GM12864 (cell line): ENCODE measurements at places on chromosomes 6 and 20.

GRCh38 chr6:74015427-74015826 is 319.4 kb downstream of the CD109 start:
- DNase-seq: no peak

DNA sequence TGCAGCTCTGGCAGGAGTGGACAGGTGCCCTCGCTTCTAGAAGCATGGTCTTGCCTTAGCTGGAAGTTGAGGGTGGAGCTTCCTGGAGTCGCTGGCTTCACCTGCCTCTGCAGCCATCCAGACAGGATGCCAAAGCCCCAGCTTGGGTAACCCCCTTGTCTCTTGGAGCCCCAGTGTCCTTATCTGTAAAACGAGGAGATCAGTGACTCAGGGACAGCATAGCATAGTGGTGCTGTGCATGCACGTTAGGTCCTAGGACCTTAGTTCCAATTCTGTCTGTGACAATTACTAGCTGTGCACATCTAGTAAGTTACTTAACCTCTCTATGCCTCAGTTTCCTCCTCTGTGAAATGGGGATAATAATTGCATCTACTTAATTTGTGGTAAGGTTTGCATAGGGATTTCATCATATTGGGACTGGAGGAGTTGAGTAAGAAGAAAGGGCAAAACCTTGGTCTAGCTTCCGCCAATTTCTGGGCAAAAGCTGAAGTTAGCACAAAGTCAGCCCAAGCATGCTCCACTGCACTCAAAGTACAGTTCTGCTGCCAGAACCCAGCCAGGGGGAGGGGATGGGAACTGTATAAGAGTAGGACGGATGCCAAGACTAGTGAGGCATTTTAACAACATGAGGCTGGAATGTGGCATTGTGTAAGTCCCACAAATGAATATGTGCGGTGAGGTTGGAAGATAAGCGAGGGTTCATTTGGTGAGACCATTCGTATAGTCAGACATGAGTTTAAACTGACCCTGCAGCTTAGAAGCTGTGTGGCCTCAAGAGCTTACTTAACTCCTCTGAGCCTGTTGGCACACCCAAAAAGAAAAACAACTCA is 24.5 kb downstream of the TOX2 start:
- no peak for DNase-seq

DNA sequence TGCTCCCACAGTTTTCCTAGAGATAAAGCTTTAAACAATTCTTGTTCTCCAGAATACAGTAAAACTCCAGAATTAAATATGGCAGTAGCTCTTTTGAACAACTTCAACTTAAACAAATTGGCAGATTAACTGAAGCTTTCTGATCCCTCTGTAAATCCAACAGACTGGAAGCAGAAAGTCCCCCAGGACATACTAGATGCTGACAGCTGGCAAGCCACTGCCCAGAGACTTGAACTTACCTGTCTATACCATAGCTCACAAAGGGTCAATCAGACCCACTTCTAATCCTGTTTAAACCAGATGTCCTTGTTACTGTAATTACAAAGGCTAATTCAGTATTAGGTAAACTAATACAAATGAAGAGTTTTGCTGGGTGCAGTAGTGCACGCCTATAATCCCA is 12.3 kb downstream of the GPLD1 start:
- DNase-seq: no peak

GRCh38 chr6:19734519-19734918 is 102.7 kb upstream of the ID4 start:
- DNase-seq: no peak

DNA sequence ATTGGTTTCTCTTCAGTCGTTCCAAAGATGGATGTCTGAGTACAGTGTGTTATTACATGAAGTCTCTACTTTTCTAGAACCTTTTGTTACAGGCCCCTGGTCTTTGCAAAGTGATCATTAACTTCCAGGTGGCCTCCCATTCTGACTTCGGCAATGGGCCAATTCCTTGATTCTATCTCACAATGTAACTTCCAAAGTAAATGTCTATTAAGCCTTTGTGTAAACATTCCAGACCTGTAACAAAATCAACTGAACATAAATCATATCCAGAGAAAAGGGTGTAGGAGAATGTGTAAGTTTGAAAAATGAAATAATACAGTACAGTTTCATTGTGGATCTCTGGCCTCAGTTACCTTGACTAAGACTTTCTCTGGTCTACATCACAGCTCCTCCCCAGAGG is 187.8 kb upstream of the JAG1 start:
- DNase-seq: no peak

DNA sequence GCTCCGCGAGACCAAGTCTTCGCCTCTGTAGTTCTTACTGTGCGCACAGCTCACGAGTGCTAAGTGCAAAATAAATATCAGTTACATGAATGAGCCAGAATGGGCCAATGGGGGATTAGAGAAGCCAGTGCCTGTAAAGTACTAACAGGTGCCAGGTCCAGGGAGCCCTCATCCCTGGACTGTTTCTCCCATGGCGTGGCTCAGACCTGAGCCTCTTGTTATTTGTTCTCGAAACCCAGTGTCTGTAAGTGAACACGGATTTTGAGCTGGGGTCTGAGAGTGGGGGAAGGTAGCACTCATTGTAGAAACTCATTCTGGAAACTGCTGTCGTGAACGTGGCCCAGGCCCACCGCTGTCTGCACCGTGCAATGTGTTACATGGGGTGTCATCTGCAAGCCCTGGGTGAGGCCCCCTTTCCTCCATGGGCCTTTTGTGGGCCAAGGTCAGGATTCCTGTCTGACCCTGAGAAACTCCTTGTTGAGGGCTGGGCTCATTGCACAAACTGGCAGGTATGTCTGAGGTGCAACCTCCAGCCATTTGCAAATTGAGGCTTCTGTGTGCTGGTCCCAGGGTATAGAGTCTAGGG is 154.7 kb downstream of the SYCP2 start:
- no peak for DNase-seq

- DNase-seq: no peak
Measured at GRCh38 chr20:17077030-17077429, 149.8 kb upstream of the PCSK2 start.

- no peak for DNase-seq
Measured at GRCh38 chr20:35503841-35504561, 25.5 kb downstream of the C20orf173 start.

DNA sequence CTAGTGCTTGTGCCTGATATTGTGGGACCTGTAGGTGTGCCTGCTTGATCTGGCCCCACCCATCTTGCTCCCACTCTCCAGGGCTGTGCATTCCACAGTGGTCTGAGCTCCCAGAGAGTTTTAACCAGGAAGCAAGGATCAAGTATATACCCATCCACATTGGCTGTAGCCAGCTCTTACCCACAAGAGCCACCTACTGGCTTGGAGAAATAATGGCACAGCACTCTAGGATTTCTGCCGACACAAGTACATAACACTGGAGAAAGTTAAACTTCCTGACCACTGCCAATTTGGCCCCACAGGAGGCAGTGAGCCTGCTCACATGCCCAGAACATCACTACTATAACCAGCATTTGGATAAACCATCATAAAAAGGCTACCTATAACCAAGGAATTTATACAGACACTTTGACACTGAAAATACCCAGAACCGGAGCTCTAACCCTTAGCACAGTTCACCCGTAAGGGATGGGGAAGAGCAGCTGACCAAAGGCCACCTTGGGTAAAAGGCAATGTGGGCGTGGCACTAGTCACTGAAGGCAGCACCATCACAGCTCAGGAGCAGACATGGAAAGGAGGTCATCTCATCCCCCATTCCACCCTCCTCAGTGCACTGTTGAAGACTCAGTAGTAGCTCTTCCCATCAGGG is 440.4 kb downstream of the BTBD3 start:
- DNase-seq: no peak

DNA sequence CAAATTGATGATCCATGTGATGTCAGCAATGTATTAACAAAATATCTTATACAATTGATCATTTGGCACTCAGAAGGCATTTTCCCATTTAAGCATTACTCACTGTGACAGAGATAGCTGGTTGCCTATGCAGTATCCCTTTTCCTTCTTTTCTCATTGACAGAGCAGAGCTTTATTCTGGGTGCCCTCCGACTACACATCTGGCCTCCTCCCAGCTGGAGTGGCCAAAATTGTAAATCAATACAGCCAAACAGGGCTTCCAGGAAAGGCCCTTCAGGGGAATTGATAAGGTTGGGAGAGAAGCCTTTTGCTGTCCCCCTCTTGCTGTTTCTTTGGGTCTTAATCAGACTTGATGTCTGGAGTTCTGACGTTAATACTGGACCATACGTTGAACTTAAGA is 9.6 kb upstream of the BLOC1S5 start:
- no peak for DNase-seq

DNA sequence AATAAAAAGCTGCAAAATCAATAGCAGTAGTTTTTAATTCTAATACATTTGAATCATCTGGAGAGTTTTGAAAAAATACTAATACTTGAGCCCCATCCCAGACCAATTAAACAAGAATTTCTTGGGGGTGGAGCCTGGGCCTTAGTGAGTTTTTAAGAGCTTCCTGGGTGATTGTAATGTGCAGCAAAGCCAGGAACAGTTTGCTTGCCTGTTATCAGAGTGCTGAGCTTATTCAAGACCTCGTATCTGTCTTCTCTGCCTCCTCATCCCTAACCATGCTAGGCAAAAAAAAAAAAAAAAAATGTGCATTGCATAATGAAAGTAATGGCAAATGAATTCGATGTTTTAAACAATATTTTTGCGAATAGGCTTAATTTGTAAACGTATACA is 36.4 kb upstream of the MYB start:
- no peak for DNase-seq

- no peak for DNase-seq
Measured at GRCh38 chr6:113654396-113654795, 202.7 kb upstream of the MARCKS start.

- DNase-seq: no peak
Measured at GRCh38 chr6:139680819-139681218, 306.4 kb upstream of the CITED2 start.

DNA sequence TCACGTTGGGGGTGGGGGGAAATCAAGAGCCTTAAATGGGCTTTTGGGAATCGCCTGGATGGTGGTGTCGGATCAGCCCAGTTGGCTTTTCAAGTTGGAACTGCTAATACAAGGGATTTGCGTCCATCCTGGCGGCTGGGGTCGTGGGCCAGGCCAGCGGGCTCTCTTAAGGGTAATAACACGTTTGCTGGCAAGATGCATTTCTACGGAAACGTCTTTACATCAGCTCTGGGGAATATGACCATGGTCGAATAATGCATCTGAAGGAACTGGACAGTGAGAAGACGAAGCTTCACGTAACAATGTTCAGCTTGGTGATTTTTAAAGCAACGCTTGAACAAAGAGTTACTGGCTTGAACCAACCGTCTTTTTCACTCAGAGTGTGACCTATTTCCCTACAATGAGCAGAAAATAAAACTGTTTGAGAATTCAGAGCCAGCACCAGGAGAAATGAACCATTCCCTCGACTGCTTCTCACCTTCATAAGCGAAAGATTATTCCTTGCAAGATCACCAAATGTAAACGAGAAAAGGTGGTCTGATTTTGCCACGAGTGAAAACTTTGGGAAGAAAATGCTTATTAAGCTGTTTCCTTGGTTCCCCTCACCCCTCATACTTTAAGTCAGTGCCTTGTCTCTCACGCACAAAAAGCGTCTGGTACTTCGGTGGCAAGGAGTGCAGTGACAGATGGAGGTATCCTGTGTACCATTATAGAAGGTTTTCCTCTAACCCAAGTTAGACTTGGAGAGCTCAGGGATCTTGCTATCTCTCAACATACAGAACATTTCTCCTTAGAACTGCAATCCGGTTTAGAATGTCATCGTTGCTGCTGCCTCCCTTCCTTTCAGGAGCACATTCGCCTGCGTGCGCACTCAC is 1.4 kb upstream of the MARCKS start:
- no peak for DNase-seq

GRCh38 chr20:24157213-24157612 is 168.6 kb upstream of the GGTLC1 start:
- DNase-seq: no peak

DNA sequence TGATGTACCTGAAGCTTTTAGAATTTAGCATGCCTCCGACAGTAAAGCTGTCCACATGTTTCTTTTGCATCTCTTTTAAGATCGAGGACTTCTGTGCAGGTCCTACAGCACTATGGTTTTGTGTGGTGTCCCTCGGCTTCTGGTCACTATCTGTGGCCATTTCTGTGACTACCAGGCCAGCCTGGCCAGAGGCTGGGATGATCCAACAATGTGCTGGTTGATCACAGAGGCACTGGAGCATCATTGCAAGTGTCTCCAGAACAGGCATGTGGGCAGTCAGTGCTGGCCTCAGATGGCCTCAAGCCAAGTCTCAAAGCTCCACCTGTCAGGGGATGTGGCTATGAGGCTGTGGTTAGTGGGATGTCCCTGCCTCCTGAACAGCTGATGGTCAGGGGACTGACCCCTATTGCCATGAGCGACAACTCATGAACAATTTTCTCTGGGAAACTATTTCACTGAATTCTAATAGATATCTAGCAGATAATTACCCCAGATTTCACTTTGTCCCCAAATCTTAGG is 136.6 kb downstream of the SYNDIG1 start:
- no peak for DNase-seq

GRCh38 chr6:151551223-151551857 is 57.5 kb downstream of the CCDC170 start:
- no peak for DNase-seq

DNA sequence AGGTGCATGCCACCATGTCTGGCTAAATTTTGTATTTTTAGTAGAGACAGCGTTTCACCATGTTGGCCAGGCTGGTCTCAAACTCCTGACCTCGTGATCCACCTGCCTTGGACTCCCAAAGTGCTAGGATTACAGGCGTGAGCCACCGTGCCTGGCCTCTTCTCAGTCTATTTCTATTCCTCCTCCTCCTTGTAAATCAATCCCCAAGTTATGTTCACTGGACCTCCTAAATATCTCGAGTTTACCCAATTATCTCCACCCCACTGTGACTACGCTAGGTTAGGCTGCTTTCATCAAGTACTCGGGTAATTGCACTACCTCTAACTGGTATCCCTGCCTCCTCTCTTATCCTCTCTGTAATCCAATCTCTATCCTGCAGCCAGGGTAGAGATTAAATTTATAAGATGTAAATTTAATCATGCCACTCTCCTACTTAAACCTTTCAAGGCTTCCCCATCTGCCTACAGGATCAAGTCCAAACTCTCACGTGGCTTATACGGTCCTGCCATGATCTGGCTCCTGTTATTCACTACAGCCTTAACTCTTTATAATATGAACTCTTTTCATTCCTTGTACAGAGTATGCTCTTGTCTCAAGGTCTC is 837 bp upstream of the MAD2L1BP start:
- no peak for DNase-seq

DNA sequence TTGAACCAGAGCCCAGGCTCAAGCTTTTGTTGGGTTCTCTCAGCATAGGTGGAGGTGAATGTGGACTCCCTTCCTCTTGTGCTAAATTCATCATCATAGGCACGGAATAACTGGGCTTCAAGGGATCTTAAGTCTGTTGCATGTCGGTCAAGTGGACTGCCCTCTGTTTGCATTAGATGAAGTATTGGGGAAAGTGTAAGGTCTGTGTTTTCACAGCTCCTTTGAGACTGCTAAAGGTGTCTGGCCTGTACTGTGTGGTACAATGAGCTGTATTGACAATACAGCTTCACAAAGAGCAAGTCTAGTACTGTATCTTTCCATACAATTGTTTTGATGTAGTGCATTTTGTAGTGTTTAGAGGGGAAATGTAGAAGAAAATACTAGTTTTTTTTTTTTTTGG is 34.3 kb upstream of the TULP4 start:
- no peak for DNase-seq

GRCh38 chr20:24665741-24666191 is 196.3 kb downstream of the SYNDIG1 start:
- no peak for DNase-seq
